ENCODE measurements at places on chromosomes 13 and 19.

DNA sequence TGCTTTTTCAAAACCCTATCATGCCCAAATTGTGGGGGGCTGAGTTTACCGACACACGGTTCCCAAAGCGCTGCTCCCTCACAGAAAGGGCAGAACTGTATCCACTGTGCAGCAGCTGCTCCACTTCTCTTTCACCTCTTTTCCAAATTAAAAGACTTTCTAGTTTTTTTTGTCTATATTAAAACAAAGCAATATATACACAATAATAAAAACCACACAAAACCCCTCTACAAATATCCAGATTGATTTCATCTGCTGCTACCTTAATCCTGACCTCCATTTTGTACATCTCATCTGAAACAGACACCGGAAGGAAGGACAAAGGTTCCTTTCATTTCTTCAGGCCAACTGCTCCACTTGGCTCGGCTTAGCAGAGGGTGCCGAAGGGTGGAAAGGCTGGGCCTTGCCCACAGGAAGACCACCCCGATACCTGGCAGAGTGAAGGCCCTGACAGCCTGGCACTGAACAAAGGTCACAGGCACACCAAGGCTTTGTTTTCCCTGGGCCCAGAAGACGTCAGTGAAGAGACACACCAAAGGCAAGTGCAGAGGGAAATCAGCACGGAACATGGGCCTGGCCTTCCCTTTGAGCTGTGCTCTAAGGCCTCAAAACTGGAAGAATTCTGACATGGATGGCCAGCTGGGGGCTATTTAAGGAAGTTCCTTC is 71.6 kb downstream of the LATS2 start:
- DNase-seq, result no peak

DNA sequence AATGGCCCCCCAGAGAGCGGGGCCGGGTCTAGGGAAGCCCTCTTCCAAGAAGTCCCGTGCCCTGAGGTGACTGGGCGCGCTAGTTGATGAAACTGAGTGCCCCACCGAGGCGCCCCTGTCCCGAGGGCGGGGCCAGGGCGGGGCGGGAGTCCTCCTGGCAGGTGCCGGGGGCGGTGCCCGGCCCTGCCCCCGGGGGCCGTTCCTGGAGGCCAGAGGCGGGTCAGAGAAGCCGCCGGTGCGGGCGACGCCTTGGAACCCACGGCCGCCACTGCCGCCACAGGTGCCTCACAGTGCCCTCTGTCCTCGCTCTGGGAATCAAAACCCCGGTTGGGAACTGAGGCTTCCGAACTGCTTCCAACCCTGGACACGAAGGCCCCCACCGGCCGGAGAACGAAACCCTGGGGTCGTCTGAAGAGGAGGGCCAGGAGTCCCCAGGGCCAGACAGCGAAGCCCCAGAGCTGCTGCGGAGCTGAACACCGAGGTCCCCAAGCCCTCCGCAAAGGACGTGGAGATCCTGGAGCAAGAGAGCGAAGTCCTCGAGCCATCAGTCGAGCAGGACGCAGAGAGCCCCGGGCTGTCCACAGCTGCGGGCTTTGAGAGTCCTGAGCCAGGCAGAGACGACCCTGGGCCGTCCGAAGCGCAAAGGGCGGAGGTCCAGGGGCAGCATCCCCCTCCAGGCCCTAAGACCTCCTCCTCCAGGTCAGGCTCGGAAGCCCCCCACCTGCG is at the start of gene MISP3:
MISP3 (plus strand) TSS at position 252 of the 726 bp plus-strand sequence. CDS start 524 bp downstream, outside the sequence.
- DNase-seq, result no peak

GRCh38 chr19:35379992-35380391 is 9.1 kb downstream of the GPR42 start:
- no peak for DNase-seq

GRCh38 chr13:42086582-42086981 is 38.1 kb downstream of the DGKH start:
- DNase-seq, result no peak

- no peak for DNase-seq
Observed at GRCh38 chr19:38304866-38305429, 897 bp downstream of the C19orf33 start.

- DNase-seq, result no peak
Observed at GRCh38 chr19:8366961-8367326, 3.0 kb downstream of the ANGPTL4 start.

GRCh38 chr13:67183151-67183550 is 47.0 kb downstream of the PCDH9 start:
- no peak for DNase-seq

DNA sequence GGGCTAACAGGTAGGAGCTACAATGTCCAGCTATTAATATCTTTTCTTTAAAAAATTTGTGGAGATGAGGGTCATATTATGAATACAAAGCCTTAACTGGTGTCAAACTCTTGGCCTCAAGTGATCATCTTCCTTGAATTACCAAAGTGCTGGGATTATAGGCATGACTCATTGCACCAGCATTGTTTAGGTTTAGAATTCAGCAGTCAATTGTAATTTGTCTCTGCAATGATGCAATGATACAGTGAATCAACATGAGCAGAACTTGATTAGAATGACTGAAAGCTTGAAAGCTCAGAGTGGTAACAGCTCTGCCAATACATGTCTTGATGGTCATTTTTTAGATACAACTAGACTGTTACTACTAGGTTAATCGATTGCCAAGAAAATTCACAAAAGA is 752.8 kb upstream of the MIR17HG start:
- no peak for DNase-seq

DNA sequence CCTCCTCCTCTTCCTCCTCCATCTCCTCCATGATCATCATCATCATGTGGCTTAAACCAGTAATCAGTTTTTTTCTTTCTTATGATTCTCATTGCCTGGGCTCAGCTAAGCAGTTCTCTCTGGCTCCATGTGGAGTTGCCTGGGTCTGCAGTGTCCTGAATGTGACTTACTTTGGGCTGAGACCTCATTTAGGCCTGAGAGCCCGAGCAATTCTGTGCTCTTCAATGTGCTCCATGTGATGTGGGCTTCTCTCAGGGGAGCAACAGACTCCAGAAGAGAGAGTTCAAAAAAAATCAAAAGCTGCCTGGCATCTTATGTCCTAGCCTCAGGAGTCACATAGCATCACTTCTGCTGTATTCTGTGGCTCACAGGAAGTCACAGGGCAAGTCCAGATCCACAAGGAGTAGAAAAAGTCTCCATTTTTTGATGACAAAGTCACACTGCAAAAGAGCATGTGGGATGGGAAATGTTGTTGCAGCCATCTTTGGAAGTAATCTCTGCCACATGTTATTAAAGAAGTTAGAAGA is 128.7 kb downstream of the MAB21L1 start:
- no peak for DNase-seq

- no peak for DNase-seq
Observed at GRCh38 chr19:32178401-32178800, 167.0 kb upstream of the ZNF507 start.

DNA sequence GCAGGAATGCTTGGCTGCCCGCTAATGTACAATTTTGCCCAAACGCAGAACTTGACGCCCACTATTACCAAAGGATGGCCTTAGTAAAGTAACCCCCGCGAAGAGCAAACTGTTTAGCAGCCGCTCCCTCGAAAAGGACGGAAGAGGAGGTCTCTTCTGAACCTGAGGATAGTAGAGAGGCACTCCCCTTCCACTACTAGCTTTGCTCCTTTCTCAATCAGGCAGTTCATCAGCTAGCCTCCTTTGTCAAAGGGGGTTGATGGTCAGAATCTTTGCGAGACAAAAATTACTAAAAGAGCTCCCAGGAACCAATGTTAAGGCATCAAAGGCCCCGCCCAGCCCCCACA is 534 bp downstream of the CAB39L start:
- no peak for DNase-seq

DNA sequence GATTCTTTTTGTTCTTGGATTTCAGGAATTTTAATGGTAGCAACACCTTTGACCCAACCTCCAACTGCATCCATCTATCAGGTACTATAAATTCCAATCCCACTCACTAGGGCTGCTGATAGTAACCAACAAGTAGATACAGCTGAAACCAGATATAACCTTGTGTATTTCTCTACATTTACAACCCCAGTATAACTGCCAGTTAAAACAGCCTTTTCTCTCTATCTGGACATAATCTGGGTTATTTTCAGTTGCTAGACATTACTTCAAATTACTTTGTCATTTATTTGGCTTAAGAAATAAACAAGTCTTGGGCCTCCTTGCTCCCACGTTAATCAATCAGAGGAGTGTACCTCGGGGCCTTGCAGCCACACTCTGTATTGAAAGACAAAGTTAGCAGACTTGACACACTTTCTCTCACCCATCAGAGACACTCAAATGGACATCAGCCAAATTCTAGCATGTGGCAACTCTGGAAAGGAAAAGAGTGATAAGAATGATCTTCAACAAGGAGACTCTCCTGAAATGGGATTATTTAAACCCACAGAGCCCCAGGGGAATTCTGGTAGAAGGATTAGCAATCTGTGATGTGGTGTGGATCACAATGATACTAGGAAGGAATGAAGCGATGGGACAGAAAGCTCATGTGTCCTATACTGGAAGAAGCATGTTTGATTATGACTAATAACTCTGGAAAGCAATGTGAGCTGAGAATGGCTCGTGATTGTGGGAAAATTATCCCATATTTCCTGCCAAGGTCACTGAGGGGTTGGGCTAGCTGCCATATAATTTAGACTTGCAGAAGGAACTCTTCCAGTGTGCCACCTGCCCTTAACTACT is 157.5 kb downstream of the FLT1 start:
- no peak for DNase-seq

- no peak for DNase-seq
Observed at GRCh38 chr13:36965767-36966166, 33.4 kb downstream of the ALG5 start.

DNA sequence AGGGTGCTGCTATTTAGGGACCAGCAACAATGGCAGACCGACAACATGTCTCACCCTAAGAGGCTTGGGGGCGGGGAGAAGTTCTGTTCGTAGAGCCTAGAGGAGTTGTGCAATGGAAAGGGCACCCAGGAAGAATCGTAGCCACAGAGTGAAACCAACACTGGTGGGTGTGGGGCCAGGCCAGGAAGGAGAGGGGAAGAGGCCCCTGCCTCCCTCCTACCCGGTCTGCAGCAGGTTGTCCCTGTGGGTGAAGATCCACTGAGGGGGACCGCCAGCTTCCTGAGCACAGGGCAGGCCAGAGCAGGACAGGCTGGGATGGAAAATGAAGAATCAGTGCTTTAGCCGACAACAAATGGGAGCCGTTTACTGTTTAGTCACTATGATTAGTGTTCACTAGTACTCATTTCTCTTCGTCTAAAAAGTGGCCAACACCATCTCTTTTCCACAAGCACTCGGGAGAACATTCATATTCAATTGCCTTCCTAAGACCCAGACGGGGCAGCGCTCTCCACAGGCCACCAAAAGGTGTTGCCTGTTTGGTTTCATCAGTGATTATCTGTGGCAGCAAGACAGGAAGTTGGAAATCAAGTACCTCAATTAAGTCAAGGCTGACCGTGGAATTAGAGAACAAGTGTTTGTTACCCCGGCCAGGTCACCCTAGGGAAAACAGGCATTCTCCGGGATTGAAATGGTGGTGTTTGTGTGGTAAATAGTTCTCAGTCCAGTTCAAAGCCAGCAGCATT is 1.1 kb upstream of the ATP11A start:
- no peak for DNase-seq

DNA sequence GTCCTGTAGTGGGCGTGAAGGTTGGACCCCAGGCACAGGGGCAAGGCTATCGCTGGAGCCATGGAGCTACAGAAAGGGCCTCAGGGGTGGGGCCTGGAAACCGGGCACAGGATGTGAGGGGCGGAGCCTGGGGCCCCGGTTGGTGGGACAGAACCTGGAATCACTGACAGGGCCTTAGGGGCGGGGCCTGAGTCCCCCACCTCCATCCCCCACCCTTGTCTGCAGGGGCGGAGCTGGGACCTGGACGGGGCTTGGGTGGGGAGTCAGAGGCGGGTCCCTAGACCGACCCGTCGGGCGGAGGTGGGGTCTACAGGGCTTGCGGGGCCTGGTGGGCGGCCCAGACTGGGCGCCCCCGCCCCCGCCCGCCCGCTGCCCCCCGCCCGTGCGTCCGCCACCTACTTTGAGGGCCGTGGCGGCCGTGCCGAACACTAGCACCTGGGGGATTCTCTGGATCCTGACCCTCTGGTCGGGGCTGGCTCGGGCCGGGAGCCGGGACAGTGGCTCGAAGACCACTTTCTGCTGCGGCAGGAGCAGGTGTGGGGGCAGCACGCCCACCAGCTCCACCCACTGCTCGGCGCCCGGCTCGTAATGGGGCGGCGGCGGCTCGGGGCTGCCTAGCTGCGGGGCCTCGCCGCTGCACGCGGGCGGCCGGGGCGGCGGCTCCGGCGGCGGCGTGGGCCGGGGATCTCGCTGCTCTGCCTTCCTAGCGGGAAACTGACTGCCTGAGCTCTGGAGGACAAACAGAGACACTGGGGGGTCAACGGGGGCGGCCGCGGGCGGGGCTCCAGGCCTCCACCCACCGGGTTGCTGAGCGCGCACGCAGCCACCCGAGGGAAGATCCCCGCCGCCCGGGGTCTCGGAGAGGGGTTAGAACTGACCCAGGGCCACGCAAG is 26.3 kb downstream of the DCAF15 start:
- DNase-seq, result no peak

DNA sequence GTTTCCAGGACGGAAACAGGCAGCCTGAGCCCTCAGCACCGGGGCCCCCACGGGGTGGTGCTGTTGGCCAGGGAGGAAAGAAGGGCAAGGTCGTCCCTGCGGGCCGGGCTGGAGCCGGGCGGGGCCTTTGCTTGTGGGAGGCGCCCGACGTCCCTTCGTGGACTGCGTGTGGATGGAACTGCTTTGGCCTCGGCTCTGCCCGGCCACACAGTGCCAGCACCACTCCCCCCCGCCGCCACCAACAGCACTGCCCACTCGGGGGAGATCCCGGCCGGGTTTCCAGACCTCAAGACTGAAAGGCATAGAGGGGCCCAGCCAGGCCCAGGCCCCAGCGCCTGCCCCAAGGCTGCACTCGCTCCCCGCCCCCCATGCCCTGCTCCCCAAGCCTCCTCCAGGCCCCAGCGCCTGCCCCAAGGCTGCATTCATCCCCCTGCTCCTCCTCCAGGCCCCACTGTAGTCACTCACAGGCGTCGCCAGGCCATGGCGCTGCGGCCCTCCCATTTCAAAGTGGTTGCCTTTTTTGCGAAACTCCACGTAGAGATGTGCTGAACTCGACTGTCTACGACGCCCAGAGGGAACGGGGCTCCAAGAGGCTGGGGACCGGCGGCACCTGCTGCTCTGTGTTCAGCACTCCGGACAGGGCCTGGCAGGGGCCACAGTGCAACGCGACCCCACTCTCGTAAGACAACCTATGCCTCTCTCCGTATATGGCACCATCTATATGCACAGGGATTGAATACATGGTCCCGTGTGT is 22.5 kb downstream of the C13orf46 start:
- no peak for DNase-seq

GRCh38 chr13:113260996-113261395 is 36.0 kb upstream of the LAMP1 start:
- no peak for DNase-seq

GRCh38 chr13:113442354-113442984 is 10.8 kb downstream of the ADPRHL1 start:
- DNase-seq, result no peak

DNA sequence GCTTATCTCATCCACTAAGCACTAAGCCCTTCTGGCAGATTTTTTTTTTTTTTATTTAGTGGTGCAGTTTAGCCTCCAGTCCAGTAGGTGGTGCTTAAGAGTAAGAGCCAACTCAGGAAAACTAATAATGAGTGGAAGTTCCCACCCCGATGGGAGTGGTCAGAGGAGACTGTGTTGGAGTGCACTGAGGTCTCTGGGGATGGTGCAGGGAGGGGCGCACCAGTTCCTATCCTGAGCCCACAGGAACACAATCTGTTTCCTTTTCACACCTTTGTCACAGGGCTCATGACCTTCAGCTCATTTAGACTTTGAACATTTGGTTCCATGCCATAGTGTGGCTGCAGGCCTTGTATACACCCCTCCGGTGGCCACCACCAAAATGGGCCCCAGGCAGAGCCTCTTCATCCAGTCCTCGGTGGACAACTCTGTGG is 367.4 kb downstream of the SPRY2 start:
- DNase-seq, result no peak

- no peak for DNase-seq
Observed at GRCh38 chr19:4512070-4512469, 6.2 kb downstream of the PLIN4 start.

All from stimulated activated CD8-positive, alpha-beta memory T cell treated with anti-CD3 and anti-CD28 coated beads, Interleukin-2, amount 100 ng/mL, for 1 hour (primary cell).